GM12878 (cell line): ENCODE measurements at places on chromosomes 3 and 15. TPM values are rescaled to one million over a fixed set of nuclear protein-coding genes. Genes with fewer than 3 reads are reported as not detected.

DNA sequence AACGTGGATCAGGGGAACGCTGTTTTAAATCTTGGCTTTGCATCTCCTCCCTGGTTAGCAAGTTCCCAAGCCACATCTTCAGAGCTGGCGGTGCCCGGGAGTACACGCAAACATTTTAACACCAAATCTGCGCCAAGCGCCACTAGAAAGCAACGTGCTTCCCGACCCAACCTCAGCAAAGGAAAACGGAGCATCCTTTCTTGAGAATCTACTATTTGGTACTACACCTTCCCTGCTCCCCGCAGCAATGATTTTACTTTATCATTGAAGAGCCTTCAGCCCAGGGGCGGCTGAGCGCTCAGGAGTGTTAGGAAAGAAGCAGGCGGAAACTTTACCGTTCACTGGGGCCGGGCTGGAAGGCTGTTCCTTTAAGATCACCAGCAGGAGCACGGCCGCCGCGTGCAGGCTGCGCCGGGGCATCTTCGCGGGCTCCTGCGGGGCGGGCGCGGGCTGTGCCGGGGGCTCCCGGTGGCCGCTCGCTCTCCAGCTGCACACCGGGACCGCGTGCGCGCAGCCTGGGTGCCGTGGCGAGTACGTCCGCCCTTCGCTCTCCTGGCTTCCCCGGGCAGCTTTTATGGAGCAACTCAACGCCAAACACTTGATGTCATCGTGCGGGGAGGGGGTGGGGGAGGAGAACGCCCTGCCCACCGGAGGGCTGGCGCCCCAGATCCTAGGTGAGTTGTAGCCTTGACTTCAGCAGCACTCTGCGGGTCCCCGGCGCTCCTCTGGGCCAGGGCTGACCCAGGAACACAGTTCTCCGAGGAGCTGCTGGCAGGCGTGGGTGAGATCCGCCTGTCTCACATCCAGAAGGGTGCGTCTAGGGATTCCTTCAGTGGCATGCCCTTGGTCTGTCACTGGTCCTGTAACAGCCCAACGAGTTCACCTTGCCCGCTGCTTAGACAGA lies at the start of gene CA12:
Gene CA12 (minus strand): TSS at position 546 of the 904 bp plus-strand sequence. CDS start 126 bp downstream, at position 420.
- DNase-seq = no peak
- no peaks in the 10 kb centered on the region for H3K4me1 ChIP-seq
- no peak within 1 kb of the TSS for H3K4me3 ChIP-seq
- peaks cover 2% of the 10 kb centered on the region for H3K27me3 ChIP-seq

DNA sequence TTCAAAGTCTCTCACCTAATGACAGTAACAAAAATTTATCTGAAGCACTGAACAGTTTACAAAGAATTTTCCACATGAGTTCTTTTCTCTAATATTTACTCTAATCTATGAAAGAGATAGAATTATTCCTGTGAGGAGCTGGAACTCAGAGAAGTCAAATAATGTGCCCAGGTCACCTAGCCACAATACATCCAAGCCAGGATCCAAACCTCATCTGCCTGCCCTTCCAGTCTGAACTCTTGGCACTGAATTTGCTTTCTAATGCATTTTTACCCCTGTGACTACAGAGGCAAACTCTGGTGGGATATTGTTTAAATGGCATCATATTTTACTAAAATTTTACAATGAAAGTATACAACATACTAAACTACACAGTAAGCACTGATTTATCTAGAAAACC lies 191.4 kb upstream of the RORA start:
- no peaks in the 10 kb centered on the region for H3K36me3 ChIP-seq
- no peak overlapping the region for H3K4me3 ChIP-seq
- DNase-seq = no peak
- no peaks in the 10 kb centered on the region; the same call in 1 of the 2 replicates for H3K27me3 ChIP-seq

CHST13 gene
- polyA plus RNA-seq = not detected in 2 replicates

STRIT1 gene
- not detected in 2 replicates for polyA plus RNA-seq

MRPL46 gene
- polyA plus RNA-seq = 95.0 and 95.9 TPM in 2 replicates

DNA sequence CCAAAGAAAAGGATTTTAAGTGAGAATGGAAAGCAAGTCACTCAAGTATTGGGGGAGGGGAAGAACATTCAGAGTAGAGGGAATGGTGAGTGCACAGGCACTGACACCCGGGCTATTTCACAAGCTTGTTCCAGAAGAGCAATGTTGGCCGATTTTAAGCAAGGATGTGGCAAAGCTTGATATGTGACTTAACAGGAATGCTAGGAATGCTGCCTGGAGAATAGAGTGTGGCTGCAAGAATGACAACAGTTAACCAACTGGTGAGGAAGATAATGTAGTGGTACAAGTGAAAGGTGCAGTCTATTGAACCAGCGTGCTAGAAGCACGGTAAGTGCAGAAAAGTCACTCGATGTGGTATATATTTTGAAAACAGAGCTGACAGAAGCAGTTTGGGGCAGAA lies 6.2 kb upstream of the CCDC80 start:
- no peak overlapping the region for H3K27ac ChIP-seq
- DNase-seq = no peak
- H3K27me3 ChIP-seq = peaks cover 7% of the 10 kb centered on the region
- no peaks in the 10 kb centered on the region for H3K36me3 ChIP-seq
- H3K4me3 ChIP-seq = no peak overlapping the region

DNA sequence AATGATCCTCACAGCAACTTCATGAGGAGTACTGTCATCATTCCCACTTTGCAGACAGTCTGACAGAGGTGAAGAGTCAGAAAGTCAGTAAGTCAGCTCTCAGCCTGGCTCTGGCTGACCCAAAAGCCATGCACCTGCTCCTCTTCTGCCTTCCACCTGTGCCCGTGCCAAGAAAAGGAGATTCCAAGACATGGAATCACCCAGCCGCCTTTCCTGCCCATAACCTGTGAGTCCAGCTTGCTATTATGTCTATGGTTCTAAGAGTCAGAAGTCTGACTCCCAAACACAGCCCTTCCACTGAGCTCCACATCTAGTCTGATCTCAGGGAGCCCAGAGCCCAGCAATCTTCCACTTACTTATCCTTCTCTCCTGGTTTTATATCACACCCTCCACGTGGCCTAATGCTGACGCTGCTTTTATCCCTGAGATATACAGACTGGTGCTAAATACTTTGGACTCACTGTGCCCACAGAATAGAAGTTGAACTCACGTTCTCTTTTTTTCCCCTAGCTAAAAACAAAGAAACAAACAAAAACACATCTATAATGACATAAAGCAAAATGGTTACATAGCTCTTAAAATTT lies 66.0 kb downstream of the PLD1 start:
- H3K27ac ChIP-seq = no peak overlapping the region
- H3K27me3 ChIP-seq = no peaks in the 10 kb centered on the region; the same call in 1 of the 2 replicates
- H3K4me1 ChIP-seq = no peaks in the 10 kb centered on the region
- H3K36me3 ChIP-seq = no peaks in the 10 kb centered on the region

GRCh38 chr15:85753261-85753660 lies 41.5 kb downstream of the KLHL25 start:
- no peak for DNase-seq
- H3K4me3 ChIP-seq = no peak overlapping the region
- no peaks in the 10 kb centered on the region for H3K4me1 ChIP-seq

GRCh38 chr3:102016417-102016816 lies 167.1 kb downstream of the NFKBIZ start:
- H3K27ac ChIP-seq = no peak overlapping the region
- no peak for DNase-seq
- no peaks in the 10 kb centered on the region for H3K27me3 ChIP-seq
- no peak overlapping the region for H3K4me3 ChIP-seq

DNA sequence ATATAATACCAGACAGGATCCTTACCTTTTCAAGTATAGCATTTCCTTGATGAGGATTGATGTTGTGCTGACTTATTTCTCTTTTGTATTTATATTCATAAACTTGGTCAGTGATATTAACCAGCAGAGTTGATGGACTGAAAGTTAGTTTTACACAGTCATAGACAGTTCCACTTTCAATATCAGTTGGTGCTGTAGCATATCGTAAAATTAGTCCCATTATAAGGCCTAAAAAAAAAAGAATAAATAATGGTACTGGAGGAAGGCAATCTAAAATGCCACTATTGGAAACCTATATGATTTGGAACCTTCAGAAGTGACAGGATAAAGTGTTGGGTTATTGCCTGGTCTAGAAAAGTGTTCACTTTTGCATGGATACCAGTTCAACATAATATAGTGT lies 16.3 kb downstream of the SLC9A9 start:
- DNase-seq = no peak
- H3K36me3 ChIP-seq = no peaks in the 10 kb centered on the region
- H3K27me3 ChIP-seq = no peaks in the 10 kb centered on the region
- H3K4me1 ChIP-seq = peaks cover 12% of the 10 kb centered on the region

DNA sequence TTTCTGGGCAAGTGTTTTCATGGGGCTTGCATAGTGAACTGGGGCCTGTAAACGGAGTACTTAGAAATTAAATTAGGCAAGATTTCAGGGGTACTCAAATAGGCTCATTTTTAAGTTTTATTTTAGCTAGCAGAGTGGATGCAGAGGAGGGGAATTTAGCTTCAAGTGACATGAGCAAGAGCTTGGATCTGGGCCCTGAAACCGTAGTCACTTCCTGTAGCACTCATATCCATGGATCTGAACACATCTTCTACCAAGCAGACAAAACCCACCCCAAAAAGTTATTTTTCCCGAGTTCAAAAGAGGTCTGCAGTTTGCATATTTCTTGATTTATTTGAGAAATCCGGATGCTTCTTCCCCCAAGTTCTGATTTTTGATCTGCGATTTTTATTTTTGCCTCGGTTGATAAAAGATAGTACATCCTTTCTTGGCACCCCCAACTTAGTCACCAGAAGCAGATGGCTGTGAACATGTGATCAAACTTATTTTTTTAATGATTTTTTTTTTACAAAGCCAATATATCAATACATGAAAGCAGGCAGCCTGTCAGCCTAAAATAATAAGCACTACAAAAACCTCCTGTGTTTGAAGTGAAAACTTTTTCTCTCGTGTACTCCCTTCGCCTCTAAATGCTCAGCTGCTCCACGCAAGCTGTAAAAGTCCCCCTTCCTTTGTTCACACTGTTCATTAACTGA lies 36.6 kb upstream of the STT3B start:
- H3K27me3 ChIP-seq = no peaks in the 10 kb centered on the region
- no peak overlapping the region for H3K27ac ChIP-seq
- no peak overlapping the region for H3K4me3 ChIP-seq
- no peak for DNase-seq
- H3K36me3 ChIP-seq = no peaks in the 10 kb centered on the region
- no peaks in the 10 kb centered on the region for H3K4me1 ChIP-seq

SOX14 gene
- not detected in 2 replicates for polyA plus RNA-seq

SLC12A1 gene
- not detected in 2 replicates for polyA plus RNA-seq

NLGN1 gene
- not detected in 2 replicates for polyA plus RNA-seq

C3orf70 gene
- not detected in 2 replicates for polyA plus RNA-seq

DNA sequence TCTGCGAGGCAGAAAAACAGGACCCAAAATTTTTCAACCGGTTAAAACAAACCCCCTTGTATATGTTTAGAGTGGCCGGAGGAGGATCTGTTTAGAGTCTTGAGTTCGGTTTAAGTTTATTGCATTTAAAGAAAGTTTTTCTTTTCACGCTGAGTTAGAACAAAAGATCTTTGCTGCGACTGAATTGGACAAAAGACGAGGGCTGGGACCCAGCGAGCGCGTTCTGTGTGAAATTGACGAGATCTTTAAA lies 9.8 kb downstream of the NR2F2 start:
- DNase-seq = no peak
- H3K36me3 ChIP-seq = no peaks in the 10 kb centered on the region
- H3K27me3 ChIP-seq = no peaks in the 10 kb centered on the region
- peak overlapping the region; percentile 40; the same call in 1 of the 2 replicates for H3K27ac ChIP-seq
- H3K4me3 ChIP-seq = peak overlapping the region; percentile 14; the same call in 1 of the 2 replicates

GRCh38 chr15:68061602-68062001 lies 7.5 kb downstream of the PIAS1 start:
- H3K4me1 ChIP-seq = no peaks in the 10 kb centered on the region; the same call in 1 of the 2 replicates
- no peak for DNase-seq
- no peaks in the 10 kb centered on the region for H3K27me3 ChIP-seq
- no peak overlapping the region for H3K27ac ChIP-seq
- H3K36me3 ChIP-seq = no peaks in the 10 kb centered on the region

GRCh38 chr3:106249159-106249558 lies 380.3 kb upstream of the CBLB start:
- no peak for DNase-seq
- peaks cover 6% of the 10 kb centered on the region for H3K36me3 ChIP-seq
- no peak overlapping the region for H3K27ac ChIP-seq
- no peak overlapping the region for H3K4me3 ChIP-seq

GRCh38 chr3:133949438-133949837 lies 53.8 kb upstream of the RAB6B start:
- H3K4me3 ChIP-seq = no peak overlapping the region
- no peaks in the 10 kb centered on the region for H3K4me1 ChIP-seq
- H3K27ac ChIP-seq = no peak overlapping the region
- no peak for DNase-seq
- peaks cover 3% of the 10 kb centered on the region; the same call in 1 of the 2 replicates for H3K27me3 ChIP-seq
- no peaks in the 10 kb centered on the region for H3K36me3 ChIP-seq

KNL1 gene
- polyA plus RNA-seq = 24.5 and 26.3 TPM in 2 replicates

DNA sequence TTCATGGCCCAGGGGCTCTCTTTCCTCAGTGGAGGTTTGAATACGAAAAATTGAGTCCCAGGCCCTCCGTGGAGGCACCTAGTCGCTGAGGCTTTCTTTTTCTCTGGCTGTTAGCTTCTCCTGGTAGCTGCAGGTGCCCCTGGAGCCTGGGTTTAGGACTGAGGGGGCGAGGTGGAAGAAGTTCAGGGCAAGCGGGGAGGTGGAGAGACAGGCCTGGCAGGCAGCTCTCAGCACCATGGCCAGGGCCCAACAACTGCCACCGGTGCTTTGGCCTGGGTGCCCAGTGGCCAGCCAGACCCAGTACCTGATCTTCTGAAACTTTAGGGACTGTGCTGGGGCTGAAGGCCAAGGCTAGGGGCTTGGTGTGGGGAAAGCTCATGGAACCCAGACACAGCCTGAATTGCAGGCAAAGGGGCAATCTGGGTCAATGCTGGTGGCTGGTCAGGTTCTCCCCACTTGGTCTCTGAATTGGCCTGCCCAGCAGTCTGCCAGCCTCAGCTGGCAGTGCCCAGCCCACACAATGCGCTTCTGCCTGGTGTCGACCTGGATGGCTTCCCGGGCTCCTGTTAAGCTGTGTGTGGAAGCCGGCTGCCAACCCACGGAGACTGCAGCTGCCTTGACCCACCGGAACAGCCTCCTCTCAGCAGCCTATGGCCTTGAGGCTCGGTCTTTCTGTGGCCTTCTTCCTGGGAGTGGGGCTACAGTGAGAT lies 30.3 kb upstream of the POLG start:
- no peaks in the 10 kb centered on the region for H3K4me1 ChIP-seq
- H3K4me3 ChIP-seq = no peak overlapping the region
- no peak for DNase-seq
- no peak overlapping the region for H3K27ac ChIP-seq
- H3K36me3 ChIP-seq = no peaks in the 10 kb centered on the region

GRCh38 chr15:64687688-64688087 lies 87.7 kb downstream of the RBPMS2 start:
- no peak overlapping the region for H3K4me3 ChIP-seq
- H3K36me3 ChIP-seq = peaks cover 16% of the 10 kb centered on the region
- H3K27ac ChIP-seq = no peak overlapping the region
- no peaks in the 10 kb centered on the region for H3K27me3 ChIP-seq
- H3K4me1 ChIP-seq = no peaks in the 10 kb centered on the region

GRCh38 chr3:160949460-160949859 lies 155.7 kb downstream of the B3GALNT1 start:
- no peaks in the 10 kb centered on the region for H3K4me1 ChIP-seq
- H3K36me3 ChIP-seq = no peaks in the 10 kb centered on the region
- H3K27ac ChIP-seq = no peak overlapping the region
- no peak for DNase-seq
- H3K4me3 ChIP-seq = no peak overlapping the region

THSD4 gene
- polyA plus RNA-seq = not detected in 2 replicates
